ENCODE measurements at places on chromosomes 5 and 9.

DNA sequence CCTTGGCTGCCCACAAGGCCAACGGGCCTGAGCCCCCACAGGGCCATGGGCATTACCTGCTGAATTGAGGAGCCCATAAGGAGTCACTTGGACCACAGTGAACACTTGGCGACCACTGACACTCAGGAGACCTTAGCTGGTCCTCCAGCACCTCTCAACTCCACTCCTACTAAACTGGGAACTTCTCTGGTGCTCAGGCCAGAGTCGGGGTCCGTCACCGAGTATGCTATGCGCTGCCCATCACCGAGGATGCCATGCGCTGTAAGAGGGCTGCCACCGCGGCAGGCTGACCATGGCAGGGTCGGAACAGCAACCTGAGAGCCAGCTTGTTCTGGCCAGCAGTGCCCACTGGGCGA lies 600 bp upstream of the SQSTM1 start:
- no peak for DNase-seq

- no peak for DNase-seq
Measured at GRCh38 chr5:147446523-147446922, 63.3 kb downstream of the DPYSL3 start.

DNA sequence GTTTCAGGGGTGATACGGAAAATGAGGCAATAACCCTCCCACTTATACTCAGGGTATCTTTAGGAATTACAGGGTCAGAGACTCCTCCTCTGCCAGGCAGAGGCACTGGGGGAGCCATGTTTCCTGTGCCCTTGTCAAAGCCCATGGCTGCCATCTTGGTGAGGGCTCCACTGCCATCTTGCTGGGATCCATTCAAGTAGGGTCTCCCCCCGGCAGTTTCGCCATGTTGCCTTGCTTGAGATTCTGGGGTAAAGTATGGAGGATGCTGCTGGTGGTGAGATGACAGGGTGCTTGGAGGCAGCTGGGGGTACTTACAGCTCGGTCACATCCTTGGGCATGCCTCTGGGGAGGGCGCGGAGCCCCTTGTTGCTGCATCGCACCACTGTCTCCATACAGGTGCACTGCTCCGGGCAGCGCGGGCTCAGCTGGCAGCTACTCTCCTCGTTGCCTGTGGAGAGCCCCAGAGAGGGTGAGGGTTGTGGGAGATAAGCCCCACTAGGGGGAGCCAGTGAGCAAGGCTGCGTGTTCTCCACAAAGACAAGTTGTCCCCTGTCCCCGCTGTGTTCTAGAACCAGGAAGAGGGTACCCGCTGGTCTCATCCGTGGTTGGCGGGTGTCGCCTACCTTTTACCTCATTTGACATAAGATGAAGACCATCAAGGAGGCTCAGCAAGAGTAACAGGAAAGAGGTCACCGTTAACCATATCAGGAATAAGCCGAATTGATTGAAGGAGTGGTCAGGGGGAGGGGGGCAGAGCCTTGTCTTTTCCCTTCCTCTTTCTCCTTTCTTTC lies 169.0 kb upstream of the PANK3 start:
- DNase-seq = no peak

- DNase-seq = no peak
Measured at GRCh38 chr5:36651761-36652685, 45.6 kb downstream of the SLC1A3 start.

- no peak for DNase-seq
Measured at GRCh38 chr5:60806591-60807243, 37.4 kb downstream of the ELOVL7 start.

- DNase-seq = no peak
Measured at GRCh38 chr9:107711542-107711941, 222.0 kb upstream of the KLF4 start.

DNA sequence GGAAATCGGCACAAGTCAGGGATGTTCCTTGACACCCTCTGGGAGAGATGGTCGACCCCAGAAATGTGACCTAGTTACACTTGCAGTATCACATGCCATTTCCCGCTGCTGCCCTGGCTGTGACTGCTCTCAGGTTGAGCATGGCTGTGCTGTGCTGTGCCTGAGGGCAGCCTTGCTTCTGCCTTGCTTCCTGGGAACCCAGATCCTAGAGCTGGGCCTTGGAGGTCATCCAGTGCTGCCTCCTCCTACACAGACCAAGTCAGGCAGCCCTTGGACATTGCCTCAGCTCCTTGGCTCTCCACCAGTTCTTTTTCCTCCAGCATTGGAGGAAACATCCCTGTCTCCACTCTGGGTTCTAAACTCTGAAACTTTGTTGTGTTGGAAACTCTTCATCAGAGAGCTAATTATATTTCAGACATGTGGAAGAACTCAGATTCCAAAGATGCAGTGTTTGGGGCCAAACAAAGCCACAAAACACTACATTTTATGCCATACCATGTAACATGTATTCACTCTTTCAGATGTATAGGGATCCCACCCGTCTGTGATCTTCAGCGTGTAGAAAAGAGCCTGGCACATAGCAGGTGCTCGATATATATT lies 6.1 kb downstream of the MAMDC2 start:
- no peak for DNase-seq

GRCh38 chr5:171092194-171092593 lies 216.9 kb upstream of the TLX3 start:
- no peak for DNase-seq

- DNase-seq = no peak
Measured at GRCh38 chr5:132257131-132258101, at the start of gene PDLIM4. Gene PDLIM4 (plus strand): TSS chr5:132257696. CDS start chr5:132257735, 39 bp downstream.

DNA sequence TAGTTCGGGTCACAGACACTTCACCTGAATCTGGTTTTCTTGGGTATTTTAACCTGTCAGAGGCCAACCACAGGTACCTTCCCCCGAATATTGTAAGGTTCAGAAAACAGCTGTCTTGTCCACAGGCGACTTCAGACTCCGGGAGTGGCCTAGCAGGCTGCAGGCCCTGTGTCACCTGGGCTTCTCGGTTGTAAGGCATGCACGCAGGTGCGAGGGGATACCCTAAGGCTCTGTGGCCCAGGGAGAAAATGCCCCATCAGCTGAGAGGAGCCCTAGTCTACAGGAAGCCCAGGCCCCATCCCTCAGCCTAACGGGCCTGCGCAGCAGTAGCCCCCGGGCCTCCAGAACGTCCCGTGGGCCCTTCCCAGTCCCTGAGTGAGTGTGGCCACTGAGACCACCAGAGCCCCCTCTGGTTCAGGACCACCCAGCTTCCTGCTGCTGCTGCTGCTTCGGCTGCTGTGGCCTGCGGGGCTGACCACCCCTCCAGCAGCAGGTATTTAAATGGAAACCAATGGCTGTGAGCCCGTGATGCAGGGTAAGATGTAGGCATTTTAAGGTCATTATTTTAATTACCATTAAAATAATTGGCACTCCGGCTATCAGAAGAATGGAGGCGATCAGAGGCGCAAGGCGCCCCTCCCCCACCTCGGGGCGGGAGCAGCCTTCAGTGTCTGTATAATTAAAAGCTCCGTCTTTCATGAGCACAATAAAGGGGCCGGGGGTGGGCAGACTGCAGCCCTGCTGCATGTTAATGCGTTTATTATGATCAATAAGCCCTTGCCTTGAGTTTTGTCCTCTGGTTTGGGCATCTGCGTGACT lies 65.4 kb downstream of the PSMB7 start:
- no peak for DNase-seq

DNA sequence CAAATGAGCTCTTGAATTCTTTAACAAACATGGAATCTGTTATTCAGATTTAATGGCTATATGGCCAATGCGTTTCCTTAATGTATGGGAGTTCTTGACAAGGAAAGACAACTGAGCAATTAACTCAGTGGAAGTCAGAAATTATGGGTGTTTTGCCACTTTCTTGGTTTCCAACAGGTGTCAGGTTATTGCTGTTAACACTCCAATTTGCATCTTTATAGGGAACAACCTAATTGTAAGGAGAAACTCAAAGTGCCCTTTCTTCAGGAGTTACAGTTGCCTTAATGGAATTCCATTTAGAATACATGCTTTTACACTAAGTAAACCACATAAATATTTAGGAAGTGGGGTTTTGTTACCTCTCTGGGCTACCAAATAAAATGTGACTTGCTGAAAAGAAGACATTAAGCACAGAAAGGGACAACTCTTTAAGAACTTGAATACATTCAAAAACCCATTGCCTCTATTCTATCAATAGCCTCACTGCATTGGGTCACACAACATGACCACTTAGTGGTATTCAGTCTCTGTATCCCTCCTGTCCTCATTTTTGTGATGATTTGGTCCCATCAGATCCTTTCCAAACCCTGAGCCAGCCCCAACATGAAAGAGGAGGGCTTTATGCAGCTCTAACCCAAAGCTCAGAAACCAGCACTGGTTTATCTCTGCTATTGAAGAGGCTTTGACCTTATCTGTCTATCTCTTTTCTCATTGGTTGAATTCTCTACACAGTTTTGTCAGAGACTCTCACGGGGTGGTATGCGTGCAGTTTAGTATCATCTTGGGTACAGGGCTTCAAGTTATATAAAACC lies 118.7 kb downstream of the EDIL3 start:
- no peak for DNase-seq
